ENCODE measurements at places on chromosomes 2 and 18.

DNA sequence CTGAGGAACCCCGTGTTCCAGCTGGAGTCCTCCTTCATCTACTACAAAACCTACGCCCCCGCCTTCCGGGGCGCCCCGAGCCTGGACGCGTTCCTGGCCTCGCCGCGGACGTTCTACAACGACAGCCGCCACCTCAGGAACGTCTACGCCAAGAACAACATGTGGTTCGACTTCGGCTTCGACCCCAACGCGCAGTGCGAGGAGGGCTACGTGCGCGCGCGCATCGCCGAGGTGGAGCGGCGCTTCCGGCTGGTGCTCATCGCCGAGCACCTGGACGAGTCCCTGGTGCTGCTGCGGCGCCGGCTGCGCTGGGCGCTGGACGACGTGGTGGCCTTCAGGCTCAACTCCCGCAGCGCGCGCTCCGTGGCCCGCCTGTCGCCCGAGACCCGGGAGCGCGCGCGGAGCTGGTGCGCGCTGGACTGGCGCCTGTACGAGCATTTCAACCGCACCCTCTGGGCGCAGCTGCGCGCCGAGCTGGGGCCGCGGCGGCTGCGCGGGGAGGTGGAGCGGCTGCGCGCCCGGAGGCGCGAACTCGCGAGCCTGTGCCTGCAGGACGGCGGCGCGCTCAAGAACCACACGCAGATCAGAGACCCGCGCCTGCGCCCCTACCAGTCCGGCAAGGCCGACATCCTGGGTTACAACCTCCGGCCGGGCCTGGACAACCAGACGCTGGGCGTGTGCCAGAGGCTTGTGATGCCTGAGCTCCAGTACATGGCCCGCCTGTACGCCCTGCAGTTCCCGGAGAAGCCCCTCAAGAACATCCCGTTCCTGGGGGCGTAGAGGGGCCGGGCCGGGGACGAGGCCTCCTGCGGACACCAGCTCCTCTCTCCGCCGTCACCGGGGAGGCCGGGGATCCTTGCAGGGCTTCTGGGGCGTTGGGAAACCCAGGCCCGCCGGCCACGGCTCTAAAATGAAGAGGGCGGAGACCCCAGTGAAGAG is 5.3 kb upstream of the NEU4 start:
- DNase-seq, result no peak
- H3K27ac ChIP-seq, result no peak overlapping the region
- no peaks in the 10 kb centered on the region for H3K36me3 ChIP-seq
- no peaks in the 10 kb centered on the region for H3K4me1 ChIP-seq
- peaks cover 19% of the 10 kb centered on the region for H3K27me3 ChIP-seq
- peak overlapping the region; percentile 40 for H3K4me3 ChIP-seq

DNA sequence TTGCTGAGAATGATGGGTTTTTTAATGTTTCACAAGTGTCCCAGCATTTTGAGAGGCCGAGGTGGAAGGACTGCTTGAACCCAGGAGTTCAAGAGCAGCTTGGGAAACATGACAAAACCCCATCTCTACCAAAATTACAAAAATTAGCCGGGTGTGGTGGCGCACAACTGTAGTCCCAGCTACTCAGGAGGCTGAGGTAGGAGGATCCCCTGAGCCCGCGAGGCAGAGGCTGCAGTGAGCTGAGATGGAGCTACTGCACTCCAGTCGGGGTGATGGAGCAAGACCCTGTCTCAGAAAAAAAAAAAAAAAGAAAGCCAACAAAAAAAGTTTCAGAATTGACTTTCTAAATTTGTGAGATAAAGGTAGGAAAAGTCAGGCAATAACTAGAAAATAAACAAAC is 8.7 kb downstream of the TFCP2L1 start:
- no peaks in the 10 kb centered on the region for H3K27me3 ChIP-seq
- H3K27ac ChIP-seq, result no peak overlapping the region
- no peaks in the 10 kb centered on the region for H3K4me1 ChIP-seq
- H3K4me3 ChIP-seq, result no peak overlapping the region
- H3K36me3 ChIP-seq, result no peaks in the 10 kb centered on the region
- DNase-seq, result no peak

DNA sequence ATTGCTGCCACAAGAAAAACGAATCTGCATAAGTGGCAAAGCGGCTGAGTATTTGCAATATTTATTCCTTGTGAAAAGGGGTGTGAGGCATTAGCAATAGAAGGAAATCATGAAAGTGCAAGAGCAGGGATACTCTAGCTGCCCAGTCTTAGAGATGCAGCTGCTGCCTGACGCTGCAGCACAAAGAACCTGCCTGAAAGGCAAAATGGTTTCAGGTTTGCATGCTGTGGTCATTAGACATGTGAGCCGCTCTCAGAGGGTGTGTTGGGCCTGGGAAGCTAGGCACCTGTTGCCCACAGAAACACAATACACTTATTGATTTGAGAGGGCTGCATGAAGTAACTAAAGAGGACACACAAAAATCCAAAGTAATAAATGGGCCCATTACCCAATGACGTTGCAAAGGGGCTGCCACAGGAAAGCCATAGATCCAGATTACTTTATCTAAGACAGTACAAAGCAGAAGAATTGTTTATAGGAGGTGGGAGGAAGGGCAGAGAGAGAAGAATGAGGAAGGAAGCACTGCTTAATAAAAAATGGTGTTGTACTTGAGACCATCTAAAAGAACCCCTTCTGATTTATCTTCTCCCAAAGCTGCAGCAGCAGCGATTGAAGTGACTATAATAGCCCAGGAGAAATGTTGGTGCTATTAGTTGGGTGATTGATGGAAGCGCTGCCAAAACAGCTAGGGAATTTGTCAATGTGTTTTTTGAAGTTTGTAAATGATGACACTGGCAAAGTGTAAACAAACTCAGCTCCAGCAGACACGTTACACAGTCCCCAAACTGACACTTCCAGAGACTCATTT is 492.4 kb upstream of the ACVR2A start:
- H3K36me3 ChIP-seq, result no peaks in the 10 kb centered on the region
- DNase-seq, result no peak
- no peaks in the 10 kb centered on the region for H3K4me1 ChIP-seq
- H3K27ac ChIP-seq, result no peak overlapping the region
- no peak overlapping the region for H3K4me3 ChIP-seq

GRCh38 chr2:186637497-186637800 is 47.6 kb downstream of the ITGAV start:
- no peaks in the 10 kb centered on the region for H3K27me3 ChIP-seq
- H3K4me1 ChIP-seq, result no peaks in the 10 kb centered on the region
- no peak for DNase-seq
- H3K4me3 ChIP-seq, result no peak overlapping the region
- H3K36me3 ChIP-seq, result no peaks in the 10 kb centered on the region
- no peak overlapping the region for H3K27ac ChIP-seq

DNA sequence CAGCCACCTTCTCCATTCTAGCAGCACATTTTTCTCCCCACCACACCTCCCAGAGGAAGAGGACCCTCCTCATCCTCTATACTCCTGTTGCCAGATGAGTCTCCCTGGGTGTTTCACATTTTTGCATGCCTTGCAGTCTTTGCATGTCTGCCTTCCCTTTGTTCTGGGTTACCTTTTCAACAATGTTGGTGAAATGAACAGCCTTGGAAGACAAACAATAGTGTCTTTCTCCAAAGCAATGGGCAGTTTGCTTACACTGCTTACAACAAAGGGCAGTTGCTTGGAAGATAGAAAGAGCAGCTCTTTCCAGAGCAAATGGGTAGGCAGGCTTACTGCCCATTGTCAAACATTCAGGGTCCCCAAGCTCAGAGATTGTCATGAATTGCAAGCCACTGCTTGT is 14.5 kb upstream of the SEH1L start:
- H3K36me3 ChIP-seq, result no peaks in the 10 kb centered on the region
- H3K27ac ChIP-seq, result no peak overlapping the region
- no peak overlapping the region for H3K4me3 ChIP-seq
- no peak for DNase-seq
- H3K4me1 ChIP-seq, result peaks cover 8% of the 10 kb centered on the region
- no peaks in the 10 kb centered on the region for H3K27me3 ChIP-seq

DNA sequence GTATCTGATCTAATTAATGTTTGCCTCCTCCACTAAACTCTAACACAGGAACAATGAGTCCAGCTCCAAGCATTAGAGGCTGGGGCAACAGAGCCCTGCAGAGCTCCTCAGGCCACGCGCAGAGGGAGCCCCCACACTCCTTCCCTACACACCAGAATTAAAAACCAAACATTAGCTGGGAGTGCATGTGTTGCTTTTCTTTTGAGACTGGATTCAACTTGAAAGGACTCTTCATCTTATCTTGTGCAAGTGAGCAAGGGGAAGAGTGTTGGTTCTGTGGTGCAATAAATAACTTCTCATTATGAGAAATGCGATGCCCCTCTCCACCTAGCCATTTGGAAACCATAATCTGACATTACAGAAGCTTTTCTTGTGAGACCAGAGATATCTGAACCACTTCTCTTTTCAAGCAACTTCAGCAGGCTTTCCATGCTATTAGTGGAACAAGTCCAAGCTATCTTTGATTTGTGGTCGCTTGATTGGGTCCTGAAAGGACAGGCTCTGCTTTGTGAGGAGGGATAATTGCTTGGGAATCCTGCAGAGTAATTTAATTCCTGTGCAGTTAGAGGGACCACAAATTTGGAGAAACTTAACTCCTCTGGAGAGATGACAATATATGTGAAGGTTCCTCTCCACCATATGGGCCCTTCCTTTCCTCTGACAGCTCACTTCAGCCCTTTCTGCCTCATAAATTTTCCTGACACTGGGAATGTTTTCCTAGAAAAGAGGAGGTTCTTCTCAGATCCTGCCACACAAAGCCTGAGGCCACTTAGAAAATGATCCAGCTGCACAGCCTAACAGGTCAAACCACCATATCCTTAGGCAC is 112.5 kb downstream of the ATL2 start:
- H3K36me3 ChIP-seq, result no peaks in the 10 kb centered on the region
- H3K4me3 ChIP-seq, result no peak overlapping the region
- H3K4me1 ChIP-seq, result peaks cover 33% of the 10 kb centered on the region
- H3K27me3 ChIP-seq, result no peaks in the 10 kb centered on the region

DNA sequence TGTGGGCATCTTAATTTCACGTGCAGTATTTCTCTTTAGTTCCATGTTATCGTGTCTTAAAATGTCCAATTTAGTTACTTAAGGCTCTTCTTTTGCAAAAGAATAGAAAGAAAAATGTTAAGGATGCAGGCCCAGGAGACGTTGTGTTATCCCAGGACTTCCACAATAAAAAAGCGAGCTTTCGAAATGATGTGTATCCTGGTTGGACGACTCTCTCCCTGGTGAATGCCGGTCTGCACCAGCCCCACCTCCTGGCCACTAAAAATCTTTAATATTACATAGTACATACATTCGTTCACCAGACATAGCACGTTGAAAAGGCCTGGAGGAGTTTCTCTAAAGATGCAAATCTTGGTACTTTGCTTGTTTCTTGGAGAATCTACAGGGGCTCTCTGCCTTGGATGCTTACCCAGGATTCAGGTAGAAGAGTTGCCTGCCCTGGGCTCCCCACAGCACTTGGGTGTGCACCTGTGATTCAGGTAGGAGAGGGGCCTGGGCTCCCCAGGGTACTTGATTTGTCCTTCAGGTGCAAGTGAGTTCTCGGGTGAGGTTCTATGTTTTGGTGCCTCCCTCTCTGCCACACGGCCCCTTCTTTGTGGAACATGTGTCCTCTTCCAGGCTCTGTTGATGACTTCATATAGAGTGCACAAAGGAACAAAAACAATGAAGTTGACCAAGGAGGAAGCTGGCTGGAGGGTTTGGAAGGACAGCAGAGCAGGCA is 26.6 kb downstream of the TWIST2 start:
- H3K27me3 ChIP-seq, result no peaks in the 10 kb centered on the region
- no peak overlapping the region for H3K4me3 ChIP-seq
- no peak for DNase-seq
- no peaks in the 10 kb centered on the region for H3K4me1 ChIP-seq
- H3K27ac ChIP-seq, result no peak overlapping the region
- no peaks in the 10 kb centered on the region for H3K36me3 ChIP-seq

- no peak for DNase-seq
- H3K4me3 ChIP-seq, result no peak overlapping the region
- H3K27ac ChIP-seq, result no peak overlapping the region
Measured at GRCh38 chr2:55968941-55969340, 45.4 kb upstream of the EFEMP1 start.

GRCh38 chr18:31241900-31242409 is 76.0 kb upstream of the DSG1 start:
- no peaks in the 10 kb centered on the region for H3K36me3 ChIP-seq
- DNase-seq, result no peak
- H3K27me3 ChIP-seq, result no peaks in the 10 kb centered on the region
- H3K4me1 ChIP-seq, result peaks cover 25% of the 10 kb centered on the region

Measured in tibial nerve (tissue), 4 donors.